Ovary (tissue), 10 donors: ENCODE measurements at places on chromosomes 13 and 19.

GRCh38 chr13:79490824-79491223, 9.9 kb downstream of the NDFIP2 start:
- DNase-seq = no peak

DNA sequence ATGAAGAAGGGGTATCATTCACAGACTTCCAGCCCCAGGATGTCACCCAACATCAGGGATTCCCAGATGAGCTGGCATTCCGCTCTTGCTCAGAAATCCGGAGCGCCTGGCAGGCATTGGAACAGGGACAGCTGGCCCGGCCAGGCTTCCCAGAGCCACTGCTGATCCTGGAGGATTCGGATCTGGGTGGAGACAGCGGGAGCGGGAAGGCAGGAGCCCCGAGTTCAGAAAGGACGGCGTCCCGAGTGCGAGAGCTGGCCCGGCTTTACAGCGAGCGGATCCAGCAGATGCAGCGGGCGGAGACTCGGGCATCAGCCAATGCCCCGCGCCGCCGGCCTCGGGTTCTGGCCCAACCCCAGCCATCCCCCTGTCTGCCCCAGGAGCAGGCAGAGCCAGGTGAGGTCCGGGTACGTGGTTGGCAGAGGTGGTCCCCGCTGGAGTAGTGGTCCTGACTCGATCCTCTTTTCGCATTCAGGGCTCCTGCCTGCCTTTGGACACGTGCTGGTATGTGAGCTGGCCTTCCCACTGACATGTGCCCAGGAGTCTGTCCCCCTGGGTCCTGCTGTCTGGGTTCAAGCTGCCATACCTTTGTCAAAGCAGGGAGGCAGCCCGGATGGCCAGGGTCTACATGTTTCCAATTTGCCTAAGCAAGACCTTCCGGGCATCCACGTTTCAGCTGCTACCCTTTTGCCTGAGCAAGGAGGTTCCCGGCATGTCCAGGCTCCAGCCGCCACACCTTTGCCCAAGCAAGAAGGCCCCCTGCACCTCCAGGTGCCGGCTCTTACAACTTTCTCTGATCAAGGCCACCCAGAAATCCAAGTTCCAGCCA, 11.0 kb downstream of the PLEKHG2 start:
- DNase-seq = no peak

- DNase-seq = no peak
Observed at GRCh38 chr13:95154413-95154886, 146.8 kb downstream of the ABCC4 start.

GRCh38 chr13:98143157-98143553, 261 bp downstream of the FARP1 start:
- no peak for DNase-seq

DNA sequence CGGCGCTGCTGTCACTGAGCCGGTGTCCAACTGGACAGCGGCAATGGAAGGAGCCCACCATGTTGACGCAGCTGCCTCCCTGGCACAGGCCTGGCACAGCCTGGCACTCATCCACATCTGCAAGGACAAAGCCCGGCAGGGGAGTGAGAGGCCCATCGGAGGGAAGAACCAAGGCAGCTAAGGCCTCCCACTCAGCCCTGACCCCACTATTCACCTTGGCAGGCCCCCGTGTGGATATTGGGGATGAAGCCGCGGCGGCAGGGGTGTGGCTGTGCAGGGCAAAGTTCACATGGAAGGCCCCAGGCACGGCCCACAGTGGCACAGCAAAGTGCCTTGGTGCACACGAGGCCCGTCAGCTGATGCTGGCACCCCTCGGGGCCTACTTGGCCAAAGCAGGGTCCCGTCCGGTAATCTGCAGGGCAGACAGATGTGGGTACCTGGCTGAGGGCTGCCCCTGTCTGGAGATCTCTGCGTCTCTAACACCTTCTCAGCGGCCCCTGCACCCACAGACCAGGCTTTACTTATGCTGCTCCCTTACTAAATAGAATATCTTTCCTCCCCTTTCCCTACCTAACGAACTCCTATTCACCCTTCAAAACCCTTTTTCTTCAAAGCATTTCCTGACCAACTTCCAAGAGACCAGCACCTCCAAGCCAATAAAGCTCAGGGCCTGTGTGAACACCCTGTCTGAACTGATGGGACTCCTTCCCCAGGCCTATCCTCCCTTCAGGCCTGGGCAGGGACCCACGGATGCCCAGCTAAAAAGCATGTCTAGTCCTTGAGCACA, 7.5 kb downstream of the FBN3 start:
- DNase-seq = no peak

- DNase-seq = no peak
Observed at GRCh38 chr13:106772006-106772601, 204.2 kb upstream of the ARGLU1 start.
